HS-5 (cell line): ENCODE measurements at places on chromosomes 7 and 10.

DNA sequence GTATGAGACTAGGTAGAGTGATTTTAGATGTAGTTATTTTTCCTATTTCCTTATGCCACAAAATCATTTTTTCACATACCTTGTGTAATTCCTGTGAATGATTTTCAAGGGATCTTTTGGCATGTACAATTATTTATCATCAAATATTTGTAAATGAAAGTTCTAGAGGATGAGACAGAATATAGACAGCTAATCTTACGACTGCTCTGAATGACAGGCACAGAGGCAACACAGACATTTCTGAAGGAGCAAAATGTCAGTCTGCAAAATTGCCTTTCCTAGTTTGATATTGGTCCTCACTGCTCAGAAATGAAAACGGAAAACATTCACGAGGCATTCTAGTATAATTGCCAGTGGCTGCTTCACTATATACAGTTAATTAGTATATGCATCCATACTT lies 810.6 kb upstream of the C7orf33 start:
- no peak for DNase-seq

DNA sequence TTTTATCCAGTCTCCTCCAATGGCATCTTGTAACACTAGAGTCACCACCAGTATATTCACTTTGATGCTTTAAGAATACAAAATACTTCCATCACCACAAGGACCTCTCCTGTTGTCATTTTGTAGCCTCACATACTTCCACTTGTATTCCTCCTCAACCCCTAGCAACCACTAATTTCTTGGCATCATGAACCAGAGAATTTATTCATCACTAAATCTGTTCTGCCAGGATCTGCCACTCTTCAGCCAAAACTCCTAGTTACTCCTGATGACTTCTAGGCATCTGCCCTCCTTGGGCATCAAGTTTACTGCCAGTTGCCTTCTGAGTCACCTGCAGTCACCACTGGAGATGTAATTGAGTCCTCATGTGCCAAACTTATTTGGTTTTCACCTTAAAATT lies 906.8 kb downstream of the CNTNAP2 start:
- no peak for DNase-seq

DNA sequence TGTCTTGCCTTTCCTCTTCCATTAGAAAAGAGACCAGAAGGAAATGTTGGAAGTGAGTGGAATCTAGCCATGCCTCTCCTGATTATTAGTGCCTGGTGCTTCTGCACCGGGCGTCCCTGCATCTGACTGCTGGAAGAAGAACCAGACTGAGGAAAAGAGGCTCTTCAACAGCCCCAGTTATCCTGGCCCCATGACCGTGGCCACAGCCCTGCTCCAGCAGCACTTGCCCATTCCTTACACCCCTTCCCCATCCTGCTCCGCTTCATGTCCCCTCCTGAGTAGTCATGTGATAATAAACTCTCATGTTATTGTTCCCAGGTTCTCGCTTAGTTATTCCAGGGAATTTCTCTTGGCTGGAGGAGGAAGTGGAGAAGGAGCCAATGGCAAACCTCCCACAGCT lies 4.2 kb downstream of the TMEM176A start:
- DNase-seq: no peak

DNA sequence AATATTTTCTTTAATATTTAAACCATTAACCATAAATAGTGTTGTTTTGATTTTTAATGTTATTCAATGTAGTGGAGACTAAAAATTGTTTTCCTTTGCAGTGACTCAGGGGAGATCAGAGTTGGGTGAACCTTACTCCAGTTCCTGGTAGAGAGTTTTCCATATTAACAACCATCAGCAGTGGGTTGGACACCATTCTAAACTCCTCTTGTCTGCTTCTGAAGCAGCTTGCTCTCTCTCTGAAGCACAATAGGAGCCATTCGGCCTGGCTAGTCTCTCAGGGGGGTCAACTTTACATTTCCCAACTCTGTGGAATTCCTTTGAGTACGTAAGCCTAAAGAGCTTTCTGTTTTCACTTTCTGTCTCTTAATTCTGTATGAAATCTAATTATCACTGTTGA lies 9.4 kb upstream of the NRG3 start:
- DNase-seq: no peak

DNA sequence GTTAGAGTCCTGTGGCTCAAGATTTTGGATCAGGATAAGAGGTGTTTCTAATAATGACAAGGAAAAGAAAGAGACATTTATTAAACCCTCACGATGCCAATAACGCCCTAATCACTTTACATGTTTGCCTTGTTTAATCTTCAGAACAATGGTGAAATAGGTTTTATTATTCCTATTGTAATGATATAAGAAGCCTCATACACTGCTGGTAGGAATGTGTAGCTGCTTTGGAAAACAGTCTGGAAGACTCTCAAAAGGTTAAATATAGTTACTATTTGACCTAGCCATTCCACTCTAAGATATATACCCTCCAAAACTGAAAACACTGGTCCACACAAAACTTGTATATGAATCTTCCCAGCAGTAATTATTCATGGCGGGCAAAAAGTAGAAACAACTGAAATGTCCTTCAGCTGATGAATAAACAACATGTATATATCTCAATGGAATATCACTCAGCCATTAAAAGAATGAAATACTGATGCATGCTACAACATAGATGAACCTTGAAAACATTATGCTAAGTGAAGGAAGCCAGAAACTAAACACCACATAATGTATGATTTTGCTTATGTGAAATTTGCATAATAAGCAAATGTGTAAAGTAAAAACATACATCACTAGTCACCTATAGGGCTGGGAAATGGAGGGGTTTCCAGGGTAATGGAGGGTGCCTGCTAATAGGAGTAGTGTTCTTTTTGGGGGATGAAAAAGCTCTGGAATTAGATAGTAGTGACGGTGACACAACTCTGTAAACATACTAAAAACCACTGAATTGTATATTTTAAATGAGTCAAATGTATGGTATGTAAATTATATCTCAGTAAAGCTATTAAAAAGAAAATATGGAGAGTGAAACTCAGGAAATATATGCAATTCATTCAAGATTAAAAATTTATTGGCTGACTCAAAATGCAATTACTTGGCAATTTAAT lies 76.9 kb upstream of the ANK3 start:
- no peak for DNase-seq

- DNase-seq: no peak
Observed at GRCh38 chr7:70619130-70619529, 512.8 kb upstream of the GALNT17 start.

GRCh38 chr10:62016623-62017490 lies 115.4 kb downstream of the ARID5B start:
- DNase-seq: no peak

DNA sequence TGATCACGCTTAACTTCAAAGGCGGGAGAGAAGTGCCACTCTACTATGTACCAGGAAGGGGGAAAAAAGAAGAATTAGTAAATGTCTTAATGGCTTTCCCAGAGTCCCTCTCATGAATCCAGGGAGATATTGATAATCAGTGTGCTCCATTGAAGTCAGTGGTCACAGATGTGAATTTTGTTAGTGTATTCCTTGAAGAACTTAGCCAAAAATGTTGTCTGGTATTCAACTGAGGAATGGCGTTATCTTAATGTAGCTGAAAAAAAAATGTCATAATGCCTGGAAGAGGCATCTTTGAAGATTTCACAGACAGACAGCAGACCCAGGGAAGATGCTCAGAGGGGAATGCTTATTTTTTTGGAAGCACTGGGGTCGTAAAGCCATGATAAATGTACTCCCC lies 250.4 kb downstream of the WDR11 start:
- DNase-seq: no peak

DNA sequence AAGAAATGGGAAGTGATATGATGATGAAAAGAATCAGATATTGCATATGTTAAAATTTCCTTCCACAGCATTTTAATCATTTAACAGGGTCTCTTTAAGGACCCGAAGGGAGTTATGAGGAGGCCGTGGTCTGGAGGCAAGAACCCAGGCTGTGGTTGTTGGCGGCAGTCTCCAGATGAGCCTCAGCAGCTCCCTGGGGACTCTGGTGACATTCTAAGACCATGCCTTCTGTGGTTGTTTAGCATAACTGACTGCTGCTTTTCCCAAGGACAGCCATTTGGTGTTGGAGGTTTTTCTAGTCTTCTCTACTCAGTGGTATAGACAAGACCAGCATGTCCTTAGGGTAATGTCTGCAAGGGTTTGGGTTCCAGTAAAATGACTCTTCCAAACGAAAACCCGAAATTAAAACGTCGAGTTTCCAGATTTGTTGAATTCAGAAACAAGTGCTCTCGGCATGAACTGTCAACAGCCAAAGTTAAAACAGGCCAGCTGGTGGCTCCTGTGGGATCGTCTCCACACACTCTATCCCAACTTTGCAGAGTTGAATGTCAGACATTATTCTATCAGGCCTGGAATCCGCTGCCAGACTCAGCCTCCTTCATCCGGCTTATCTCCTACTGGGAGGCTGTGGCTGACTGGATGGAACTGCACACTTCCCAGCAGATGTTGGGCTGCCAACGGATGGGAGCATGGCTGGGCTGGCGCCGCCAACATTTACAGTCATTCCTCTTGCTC lies 183.1 kb downstream of the TAX1BP1 start:
- no peak for DNase-seq

DNA sequence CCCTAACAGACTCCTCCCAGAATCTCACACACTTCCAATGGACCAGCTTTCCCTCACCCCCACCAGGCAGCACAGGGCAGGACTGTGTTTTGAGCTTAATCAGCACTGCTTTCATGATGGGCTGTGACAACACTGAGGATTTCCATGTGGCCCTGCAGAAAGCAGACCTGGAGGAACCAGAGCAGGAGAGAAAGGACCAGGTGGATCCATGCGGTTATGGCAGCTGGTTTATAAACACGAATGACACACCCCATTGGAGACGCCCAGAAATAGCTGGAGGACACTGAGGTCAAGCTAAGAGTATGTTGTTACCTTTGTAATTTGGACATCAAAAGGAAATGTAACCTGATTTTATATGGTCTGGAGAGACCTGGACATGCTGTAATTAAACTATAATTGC lies 31.7 kb upstream of the HERPUD2 start:
- no peak for DNase-seq

DNA sequence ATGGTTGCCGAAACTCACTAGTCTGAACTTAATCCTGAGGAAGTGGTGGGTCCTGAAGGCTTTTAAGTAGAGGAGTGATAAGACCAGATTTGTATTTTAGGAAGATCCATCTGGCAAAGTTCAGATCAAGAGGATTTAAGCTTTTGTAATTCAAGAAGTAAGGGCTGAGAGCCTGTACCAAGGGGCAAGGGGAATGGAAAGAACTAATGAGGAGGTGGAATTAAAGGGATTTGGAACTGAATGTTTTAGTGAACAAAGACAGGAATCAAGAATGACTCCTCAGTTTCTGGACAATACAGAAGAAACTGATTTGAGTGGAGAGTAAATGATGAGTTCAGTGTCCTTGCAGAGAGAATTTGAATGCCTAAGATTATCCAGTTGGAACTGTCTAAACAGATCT lies 249.0 kb downstream of the C7orf25 start:
- DNase-seq: no peak
